Activated CD8-positive, alpha-beta memory T cell treated with anti-CD3 and anti-CD28 coated beads for 4 hours (primary cell): ENCODE measurements at places on chromosomes 16 and 17.

DNA sequence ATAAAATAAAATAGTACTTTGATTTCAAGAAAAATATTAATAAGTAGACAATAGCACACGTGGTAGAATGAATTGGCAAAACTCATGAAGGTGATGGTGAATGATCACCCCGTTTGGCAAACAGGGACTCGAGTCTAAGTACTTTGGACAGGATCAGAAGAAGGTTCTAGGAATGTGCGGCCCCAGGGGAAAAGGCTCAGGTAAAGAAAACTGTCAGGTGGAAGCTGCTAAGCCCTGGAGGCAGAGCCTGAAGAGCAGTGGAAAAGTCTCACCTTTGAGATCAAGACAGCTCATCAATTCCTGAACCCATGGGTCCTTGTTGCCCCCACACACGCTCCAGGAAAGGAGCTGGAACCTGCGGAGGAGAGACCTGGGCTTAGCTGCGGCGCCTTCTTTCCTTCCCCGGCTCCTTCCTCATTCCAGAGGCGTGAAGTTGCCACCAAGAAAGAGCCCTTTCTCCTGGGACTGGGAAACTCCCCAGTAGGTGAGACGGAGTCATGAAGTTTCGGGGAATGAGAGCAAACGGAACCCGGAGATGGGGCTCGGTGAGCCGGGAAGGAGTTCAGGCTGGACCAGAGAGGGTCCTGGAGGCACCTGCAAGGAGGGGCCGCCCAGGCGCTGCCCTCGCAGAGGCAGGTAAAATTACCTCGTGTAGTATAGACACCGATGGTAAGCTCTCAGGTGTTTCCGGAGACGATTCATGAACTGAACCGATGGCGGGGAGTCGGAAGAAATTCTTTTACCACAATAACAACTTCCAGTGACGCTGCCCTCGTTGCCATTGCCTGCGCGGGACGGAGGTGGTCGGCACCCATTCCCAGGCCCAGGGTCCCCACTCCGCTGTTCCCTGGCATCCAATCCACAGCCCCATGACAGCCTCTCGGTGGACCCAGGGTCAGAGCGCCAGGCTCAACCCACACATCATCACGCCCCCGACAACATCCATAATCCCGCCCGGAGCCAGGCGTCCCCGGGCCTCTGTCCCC, 1.2 kb upstream of the ZMYND15 start:
- no peak for DNase-seq

GRCh38 chr17:80352991-80353665, 61.8 kb upstream of the ENDOV start:
- no peak for DNase-seq

- DNase-seq = no peak
Observed at GRCh38 chr16:76654088-76654820, 377.1 kb downstream of the CNTNAP4 start.

DNA sequence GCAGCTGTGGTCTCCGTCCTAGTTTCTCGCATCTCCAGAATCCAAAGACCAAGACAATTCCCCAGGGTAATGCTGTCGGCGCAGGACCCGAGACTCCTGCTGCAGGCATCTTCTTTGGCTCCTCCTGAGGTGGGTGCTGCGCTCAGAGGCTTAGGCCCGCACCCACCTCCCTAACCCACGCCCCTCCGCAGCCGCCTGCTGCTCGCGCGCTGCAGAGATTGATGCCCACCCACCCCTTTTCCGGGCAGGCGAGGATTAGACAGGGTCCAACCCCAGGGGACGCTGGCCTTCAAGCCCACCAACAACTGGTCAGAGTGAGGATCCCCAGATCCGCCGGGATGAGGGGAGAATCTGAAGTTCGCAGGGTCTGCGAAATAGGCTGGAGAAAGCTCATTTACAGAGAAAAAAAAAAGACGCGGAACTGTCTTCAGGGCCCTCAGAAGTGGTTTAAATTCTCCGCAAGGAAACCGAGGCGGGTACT, 27.9 kb downstream of the SLFN11 start:
- DNase-seq = no peak

DNA sequence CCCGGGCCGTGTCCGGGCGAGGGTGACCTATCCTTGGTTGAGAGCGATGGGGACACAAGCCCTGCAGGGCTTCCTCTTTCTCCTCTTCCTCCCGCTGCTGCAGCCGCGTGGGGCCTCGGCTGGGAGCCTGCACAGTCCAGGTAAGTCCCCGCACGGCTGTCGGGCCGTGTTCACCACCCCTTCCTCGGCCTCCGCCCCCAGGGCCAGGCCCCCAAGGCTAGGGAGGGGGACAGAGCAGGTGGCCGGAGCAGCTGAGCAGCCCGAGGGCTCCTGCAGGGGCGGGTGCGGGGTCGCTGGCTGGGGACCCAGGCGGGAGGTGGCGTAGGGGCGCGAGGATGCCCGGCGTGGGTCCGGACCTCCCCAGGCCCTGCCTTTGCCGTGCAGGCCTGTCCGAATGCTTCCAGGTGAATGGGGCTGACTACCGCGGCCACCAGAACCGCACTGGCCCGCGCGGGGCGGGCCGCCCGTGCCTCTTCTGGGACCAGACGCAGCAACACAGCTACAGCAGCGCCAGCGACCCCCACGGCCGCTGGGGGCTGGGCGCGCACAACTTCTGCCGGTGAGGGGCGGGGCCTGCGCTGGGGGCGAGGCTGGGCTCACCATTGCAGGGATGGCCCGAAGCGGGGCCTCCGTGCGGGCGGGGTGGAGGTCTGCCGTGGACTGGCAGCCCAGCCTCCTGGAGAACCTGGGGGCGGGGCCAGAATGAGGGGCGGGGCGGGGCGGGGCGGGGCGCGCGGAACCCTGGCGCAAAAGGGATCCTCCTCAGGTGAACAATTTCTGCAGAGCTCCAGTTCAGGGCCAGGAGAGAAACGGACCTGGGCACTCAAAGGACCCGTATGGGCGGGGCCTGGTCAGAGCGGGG, 631 bp downstream of the KREMEN2 start:
- DNase-seq = no peak

GRCh38 chr17:31541559-31541958, 150.1 kb downstream of the RAB11FIP4 start:
- DNase-seq = no peak

DNA sequence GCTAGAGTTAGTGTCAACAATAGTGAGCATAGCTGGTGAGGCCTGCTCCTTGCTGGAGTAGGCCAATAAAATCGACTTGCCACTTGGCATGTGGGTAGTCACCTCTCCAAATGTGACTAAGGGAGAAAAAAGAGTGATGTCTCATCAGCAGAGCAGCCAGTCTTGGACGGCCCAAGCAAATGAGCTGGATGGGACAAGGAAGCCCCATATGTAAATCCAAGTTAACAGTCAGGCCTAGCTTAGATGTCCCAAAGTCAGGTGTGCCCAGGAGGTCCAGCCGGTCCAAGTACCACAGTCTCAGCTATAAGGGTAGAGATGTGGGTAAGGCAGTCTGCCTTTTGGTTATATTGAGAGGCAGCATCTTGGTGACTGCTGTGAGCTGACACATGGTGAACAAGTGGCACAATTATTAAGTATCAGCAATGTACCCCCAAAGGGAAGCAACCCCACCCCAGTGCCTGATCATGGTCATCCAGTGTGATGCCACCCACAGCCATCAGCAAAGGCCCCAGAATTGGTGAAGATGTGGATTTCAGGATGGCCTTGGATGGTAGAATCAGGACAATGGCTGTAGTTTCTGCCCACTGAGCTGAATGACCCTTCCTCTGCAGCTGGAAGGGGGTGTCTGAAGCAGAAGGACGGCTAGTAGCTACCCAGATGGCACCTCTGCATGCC, 83.4 kb downstream of the TNFRSF13B start:
- no peak for DNase-seq

GRCh38 chr17:45936610-45937009, 42.3 kb downstream of the MAPT start:
- DNase-seq = no peak

DNA sequence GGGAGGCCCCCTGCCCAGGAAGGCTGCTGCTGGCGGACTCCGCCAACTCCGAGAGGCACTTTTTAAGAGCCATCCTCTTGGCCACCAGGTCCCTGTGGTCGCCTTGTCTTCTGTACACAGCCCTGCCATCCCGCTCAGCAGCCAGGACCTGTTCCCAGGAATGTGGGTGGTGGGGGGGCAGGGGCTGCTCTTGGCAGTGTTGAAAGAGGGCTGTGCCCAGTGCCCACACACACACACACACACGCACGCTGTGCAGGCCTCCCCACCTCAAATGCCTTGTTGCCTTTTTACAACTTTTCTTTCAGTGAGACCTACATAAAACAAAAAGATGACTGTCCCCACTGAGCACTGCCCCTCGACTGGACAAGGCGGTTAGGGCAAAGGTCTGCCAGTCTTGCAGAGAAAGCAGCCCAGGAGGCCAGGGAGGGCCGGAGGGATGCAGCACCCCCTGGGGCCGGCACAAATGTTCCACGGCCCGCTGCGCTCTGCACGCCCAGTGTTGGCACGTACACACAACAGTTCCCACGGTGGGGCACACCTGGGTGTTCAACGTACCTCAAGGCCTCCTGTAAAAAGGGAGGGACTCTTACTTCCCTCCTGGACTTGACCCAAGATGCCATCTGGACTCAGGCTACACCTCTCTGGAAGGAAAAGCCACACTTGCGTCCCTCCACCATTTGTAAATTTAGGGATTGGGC, 18.5 kb upstream of the PITPNA start:
- no peak for DNase-seq

DNA sequence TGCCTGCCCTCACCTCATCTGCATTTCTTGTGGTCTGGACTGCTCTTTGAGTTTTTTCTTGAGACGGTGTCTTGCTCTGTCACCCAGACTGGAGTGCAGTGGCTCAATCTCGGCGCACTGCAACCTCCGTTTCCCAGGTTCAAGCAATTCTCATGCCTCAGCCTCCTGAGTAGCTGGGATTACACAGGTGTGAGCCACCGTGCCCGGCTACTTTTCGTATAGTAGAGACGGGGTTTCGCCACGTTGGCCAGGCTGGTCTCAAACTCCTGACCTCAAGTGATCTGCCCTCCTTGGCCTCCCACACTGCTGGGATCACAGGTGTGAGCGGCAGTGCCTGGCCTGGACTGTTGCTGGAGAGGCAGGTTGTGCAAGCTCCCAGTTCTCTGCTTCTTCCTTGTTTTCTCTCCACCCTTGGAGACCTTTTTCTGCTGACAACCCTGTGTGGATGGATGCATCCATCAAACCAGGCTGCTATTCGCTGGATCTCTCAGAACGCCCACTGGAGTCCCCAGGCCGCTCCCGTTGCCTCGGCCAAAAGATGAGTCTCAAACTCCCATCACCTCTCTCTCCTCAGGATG, 22.7 kb upstream of the DBNDD1 start:
- DNase-seq = no peak

- DNase-seq = no peak
Observed at GRCh38 chr17:14818469-14818868, 446.7 kb downstream of the PMP22 start.

- no peak for DNase-seq
Observed at GRCh38 chr17:18224387-18225120, 881 bp upstream of the LLGL1 start.

GRCh38 chr17:49401971-49402611, 12.6 kb downstream of the PHB1 start:
- DNase-seq = no peak

DNA sequence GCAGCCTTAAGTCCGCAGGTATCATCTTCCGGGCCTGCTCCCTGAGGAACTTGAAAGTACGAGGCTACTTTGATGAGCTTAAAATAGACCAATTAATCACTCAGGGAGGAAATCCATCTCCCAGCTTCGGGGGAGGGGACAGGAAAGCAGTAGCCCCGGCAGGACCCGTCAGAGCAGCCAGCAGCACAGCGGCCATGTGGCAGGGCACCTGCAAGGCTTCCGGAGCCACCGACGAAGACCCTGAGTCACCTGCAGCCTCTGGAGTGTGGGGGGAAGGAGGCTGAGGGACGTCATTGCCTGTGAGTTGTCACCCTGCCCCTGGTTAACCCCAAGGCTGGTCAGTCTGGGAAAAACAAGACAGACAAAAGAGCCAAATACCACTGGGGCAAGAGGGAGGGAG, 4.4 kb upstream of the CYB561 start:
- DNase-seq = no peak

DNA sequence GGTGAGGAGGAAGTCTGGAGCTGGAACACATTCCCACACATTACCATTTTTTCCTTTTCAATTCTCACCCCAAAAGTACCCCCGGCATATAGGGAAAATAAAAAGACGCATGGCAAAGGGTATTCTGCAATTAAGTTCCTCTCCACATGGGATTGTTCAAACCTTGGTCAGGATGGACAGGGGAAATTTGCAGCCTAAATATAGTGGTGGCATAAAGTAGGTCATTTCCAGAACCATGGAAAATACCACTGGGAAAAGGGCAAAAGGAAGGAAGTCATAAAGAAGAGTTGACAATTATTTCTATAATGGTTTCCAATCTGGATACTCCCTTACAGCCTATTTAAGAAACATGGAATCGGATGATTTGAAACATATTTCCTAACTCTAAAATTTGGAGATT, 135.8 kb downstream of the STX8 start:
- no peak for DNase-seq

DNA sequence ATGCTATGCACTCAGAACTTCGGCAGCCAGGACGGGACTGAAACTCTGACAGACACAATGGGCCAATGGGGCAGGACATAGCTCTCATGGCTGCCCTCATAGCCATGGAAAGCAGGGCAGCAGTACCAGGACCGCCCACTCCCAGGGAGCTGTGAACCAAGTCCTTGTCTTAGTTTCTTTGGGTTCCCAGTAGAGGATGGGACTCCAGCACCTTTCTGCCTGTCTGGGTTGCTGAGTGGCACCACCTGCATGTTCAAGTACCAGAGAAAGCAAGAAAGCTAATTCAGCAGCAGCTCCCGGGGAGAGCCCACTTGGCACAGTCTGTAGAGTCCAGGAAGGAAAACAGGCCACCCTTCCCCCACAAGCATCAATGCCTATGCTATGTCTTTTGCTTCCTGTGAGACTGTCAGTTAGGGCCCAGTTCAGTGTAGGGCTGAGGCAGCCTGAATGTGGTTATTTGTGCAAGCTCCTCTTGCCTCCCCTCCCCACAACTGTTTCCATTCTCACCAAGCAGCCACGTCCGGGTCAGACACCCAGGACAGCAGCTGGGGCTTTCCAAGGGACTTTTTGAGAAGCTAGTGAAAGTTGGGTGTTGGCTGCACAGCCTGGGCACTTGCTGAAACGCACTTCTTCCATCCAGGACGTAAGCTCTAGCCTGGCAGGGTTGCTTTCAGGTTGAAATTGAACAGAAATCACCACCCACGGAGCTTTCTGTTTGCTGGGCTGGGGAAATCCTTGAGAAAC, 7.8 kb downstream of the SUPT4H1 start:
- DNase-seq = peak; percentile 90
